HL-60 (cell line): ENCODE measurements at places on chromosomes 5 and 9.

DNA sequence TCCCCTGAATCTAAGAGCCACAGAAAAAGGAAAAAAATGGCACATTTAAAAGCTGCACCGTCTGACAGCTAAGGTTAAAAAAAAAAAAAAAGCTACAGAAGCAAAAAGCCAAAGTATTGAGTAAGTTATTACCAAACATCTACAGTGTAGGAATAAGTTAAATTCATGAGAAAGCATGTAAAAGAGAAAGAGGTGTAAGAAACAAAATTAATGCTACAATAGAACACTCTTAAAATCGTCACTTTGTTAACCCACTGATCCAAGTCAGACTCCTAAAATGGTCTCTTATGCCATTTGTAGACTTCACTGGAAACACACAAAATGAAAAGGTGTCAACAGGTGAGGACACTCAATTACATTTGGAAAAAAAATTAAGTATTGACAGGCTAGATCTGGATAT is 120.2 kb downstream of the SSBP2 start:
- no peak for DNase-seq

DNA sequence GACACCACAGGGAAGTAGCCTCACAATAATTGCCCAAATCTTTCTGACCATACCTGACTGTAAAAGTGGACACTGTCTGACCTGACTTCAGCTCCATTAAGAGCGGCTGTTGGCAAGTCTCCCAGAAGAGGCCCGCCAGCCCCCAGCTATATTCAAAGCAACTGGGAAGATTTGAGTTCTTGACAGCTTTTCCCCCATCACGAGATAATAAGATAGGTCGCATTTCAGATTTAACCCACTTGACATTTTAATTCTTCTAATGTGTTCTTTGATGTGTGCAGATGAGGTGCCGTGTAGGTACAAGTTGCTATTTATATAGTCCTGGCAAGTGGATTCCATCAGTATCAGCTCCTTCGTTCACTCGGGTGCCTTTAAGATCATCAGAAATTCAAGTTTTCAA is 345.7 kb downstream of the DRD1 start:
- DNase-seq, result no peak

- DNase-seq, result no peak
These were observed 175.1 kb upstream of the MAP1B start for GRCh38 chr5:71932131-71932654.

DNA sequence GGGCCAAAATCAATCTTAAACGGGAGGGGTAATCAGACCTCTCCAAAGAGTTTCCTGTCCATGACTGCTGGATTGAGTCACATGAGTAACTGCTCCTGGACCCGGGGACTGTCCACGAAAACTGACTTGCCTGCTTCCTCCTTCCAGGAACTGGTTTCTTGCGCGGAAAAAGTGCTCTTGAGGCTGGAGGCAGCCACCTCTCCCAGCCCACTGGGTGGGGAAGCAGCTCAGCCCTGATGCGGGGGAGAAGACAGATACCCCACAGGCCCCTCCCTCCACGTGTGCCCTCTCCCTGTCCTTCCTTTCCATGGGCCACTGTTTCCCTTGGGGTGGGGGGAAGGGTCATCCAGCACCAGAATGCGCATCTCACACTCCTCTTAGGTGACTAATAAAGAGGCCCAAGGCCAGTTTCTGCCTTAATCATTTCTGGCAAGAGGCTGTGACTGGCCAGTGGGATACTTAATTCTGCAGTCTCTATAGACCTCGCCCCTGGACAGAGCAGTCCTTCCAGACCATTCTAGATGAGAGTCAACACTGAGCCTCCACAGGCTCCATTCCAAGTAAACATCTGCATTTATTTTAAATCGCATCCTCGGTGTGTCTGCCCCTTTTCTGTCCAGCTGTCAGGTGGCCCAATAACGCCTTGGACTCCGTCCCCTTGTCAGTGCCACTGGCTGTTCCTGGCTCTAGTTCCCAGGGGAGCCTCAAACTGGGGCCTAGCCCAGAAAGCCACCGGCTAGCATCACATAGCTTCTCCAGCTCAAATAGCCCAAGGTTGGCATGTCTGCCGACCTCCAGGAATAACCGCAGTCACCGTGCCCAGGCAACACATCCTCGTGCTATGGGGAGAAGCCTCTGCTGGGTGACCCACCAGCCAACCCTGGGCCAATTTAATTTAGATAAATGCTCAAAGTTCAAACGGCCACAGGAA is 12.0 kb downstream of the REXO4 start:
- DNase-seq, result no peak

DNA sequence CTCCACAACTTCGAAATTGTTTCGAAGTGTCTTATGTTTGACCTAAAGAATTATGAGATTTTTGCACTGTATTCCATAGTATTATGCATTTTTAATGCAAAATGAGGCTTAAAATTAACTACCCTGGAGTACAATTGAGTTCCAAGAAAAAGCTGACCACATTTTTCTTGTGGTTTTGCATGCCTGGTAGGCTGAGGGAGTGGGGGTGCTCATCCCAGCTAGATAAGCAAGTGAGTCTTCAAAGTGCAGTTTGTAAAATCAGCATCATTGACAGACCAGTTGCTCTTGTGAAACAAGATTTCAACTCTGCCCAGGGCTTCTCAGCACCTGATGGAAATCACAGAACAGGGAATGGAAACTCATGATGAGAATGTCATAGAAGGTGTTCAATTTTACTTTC is 17.0 kb upstream of the NDUFS4 start:
- DNase-seq, result no peak

- no peak for DNase-seq
These were observed 23.6 kb downstream of the PRRC2B start for GRCh38 chr9:131417264-131418142.

GRCh38 chr5:60943624-60944023 is 1.2 kb downstream of the ERCC8 start:
- DNase-seq, result peak; percentile 5

DNA sequence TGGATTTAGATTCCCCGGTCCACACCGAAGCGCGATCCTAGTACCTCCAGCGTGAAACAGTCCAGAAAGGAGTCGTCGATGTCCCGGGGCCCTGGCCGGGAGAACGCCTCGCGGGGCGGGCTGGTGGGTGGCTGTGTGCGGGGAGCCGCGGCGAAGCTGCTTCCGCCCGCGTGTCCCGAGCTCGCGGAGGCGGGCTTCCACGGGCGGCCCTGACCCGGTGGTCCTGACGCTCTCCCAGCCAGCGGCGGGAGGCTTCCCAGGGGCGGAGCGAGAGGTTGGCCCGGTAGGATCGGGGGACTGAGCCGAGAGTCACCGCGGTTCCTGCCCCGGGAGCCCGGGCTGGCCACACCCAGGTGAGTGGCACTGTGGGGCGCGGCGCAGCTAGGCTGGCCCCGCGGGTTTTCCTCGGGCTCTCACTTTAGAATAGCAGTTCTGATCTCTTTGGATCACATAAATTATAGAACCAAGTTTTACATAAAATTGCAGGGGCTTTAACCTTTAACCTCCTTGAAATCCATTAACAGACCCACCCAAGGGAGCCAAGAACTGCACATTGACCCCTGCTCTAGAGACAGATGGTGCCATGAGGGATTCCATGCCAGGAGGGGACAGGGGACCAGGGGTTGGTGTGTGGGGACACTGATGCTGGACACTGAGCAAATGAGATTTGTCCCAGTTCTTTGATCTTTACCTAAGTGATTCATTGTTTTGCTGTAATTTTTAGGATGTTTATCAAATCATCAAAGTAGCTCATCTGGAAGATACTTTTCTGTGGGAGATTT is 29.2 kb upstream of the IL31RA start:
- DNase-seq, result no peak

DNA sequence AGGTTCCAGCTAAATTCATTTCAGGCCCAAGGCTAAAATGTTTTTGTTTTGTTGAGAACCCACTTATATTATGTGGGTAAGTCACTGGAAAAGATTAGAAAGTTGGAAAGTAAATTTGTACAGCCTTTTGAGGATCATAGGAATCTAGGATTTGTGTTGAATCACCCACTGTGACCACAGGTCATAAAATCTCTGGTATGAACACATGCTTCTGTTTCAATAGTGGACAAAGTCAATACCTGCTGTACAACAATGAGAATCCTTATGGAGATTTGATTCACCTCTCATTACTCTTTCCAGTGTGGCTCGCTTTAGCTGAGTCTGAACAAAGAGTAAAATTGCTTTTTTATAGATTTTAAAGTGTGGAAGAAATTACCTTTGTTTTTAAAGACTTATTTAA is 369.5 kb downstream of the TMEM167A start:
- no peak for DNase-seq

GRCh38 chr9:120926397-120926928 is at the start of gene TRAF1:
TSS of gene TRAF1 (minus strand) at chr9:120926796. CDS start at chr9:120926075, 721 bp downstream.
- peak; percentile 91 for DNase-seq

- DNase-seq, result no peak
These were observed 13.0 kb upstream of the FAM240B start for GRCh38 chr9:38732885-38733284.

DNA sequence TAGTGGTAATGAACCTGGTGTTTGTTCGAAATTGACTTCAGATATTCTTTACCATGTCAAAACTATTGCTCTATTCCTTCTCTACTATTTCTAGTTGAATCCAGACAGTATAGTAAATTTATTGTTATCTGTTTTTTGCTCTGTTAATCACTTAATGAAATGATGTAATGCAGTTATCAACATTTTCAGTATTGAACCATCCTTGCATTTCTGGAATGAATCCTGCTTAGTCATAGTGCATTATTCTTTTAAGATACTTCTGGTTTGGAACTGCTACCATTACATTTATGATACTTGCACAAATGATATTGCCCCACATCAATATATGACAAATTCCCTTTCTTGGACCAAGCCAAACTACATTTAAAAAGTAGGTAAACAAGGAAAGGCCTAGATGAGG is 554.0 kb upstream of the KLF4 start:
- no peak for DNase-seq

GRCh38 chr9:121859646-121860045 is 208.2 kb downstream of the DAB2IP start:
- no peak for DNase-seq

GRCh38 chr5:114634517-114634916 is 272.6 kb downstream of the KCNN2 start:
- no peak for DNase-seq

- DNase-seq, result no peak
These were observed 10.0 kb upstream of the SLCO4C1 start for GRCh38 chr5:102306121-102306520.

DNA sequence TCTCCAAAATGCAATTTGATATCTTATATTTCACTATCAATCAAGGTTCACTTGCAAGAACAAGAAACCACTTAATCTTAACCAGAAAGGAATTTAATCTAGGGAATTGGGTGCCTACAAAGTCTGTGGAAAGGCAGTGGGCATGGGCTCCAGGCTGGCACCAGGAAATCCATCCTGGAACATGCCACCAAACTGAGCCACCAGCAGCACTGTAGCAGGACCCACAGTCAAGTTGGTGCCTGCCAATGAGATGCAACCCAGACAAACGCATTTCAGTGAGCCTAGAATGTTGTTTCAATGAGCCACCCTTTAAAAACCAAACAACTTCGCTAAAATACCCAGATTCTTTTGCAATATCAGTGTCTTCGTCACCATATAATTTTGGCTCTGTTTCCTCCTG is 71.1 kb downstream of the PRKACG start:
- no peak for DNase-seq

DNA sequence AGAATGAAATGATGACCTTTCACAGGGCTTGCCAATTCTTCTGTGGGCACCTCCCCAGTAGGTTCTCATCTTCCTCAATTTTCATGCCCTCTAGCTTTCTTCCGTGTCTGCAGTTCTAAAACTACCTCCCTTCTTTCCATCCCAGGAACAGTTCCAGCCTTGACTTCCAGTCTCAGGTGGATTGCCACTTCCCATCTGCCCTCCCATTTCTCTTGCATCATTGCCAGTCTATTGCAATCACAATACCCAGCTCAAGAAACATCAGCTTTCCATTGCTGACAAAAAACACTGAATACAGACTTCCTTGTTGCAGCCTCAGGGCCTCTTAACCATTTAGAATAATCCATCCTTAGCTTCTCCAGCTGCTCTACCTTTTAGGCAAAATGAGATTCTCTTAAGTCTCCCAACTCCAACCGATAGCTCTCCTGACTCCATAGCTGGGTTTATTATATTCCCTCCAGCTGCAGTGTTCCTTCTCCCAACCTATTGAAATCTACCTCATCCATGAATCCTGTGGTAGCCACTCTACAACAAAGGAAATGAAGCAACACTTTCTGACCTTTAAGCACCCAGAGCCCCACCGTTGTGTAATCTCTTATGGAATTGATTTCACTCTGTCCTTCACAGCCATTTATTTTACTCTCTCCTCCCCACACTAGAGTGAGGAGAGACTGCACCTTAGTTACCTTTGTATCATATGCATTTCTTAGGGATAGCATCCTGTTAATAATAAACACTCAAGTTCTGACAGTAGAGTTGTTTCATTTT is 75.6 kb upstream of the PCA3 start:
- peak; percentile 34 for DNase-seq

- DNase-seq, result no peak
These were observed 114.0 kb upstream of the MTAP start for GRCh38 chr9:21688108-21689102.

DNA sequence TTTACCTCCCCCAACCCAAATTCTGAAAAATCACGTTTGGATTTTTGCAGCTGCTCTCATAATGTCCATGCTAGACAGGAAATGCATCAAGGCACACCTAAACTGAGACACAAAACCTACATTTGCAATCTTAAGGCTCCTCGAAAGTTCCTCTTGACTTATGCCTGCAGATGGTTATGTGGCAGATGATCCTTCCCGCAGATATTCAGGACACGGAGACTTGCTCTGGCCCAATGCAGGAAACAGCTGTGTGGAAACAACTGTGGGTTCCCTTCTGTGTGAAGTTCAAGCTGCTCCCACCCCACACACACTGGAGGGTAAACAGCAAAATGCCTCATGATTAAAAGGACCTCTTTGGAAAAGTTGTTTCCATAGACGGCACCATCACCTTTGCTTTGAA is 253.8 kb downstream of the EBF1 start:
- no peak for DNase-seq

DNA sequence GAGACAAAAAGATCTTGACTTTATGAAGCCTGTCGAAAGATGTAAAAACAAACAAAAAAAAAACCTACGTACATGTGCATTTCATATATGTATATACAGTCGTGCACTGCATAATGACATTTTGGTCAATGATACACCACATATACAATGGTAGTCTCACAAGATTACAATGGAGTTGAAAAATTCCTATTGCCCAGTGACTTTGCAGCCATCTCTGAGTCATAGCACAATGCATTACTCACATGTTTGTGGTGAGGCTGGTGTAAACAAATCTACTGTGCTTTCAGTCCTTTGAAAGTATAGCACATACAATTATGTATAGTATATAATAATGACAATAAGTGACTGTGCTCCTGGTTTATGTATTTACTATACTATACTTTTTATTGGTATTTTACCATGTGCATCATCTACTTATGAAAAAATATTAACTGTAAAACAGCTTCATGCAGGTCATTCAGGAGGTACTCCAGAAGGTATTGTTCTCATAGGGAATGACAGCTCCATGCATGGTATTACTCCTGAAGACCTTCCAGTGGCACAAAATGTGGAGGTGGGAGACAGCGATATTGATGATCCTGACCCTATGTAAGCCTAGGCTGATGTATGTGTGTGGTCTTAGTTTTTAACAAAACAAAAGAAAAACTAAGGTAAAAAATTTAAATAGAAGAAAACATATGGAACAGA is 73.7 kb upstream of the FST start:
- DNase-seq, result no peak

- no peak for DNase-seq
These were observed 37.7 kb upstream of the LRRC19 start for GRCh38 chr9:27043176-27043575.

- no peak for DNase-seq
These were observed 734.6 kb downstream of the TLR4 start for GRCh38 chr9:118438810-118439209.
